Stimulated activated CD4-positive, alpha-beta T cell treated with anti-CD3 and anti-CD28 coated beads, Interleukin-2, amount 100 ng/mL, for 24 hours (primary cell): ENCODE measurements at places on chromosomes 12 and 14.

GRCh38 chr14:73607241-73607640 lies 5.1 kb upstream of the ACOT6 start:
- no peak for DNase-seq

GRCh38 chr12:67472539-67472938 lies 176.0 kb upstream of the DYRK2 start:
- DNase-seq = no peak

- DNase-seq = no peak
Measured at GRCh38 chr12:9347328-9348127, 139.3 kb upstream of the PZP start.

DNA sequence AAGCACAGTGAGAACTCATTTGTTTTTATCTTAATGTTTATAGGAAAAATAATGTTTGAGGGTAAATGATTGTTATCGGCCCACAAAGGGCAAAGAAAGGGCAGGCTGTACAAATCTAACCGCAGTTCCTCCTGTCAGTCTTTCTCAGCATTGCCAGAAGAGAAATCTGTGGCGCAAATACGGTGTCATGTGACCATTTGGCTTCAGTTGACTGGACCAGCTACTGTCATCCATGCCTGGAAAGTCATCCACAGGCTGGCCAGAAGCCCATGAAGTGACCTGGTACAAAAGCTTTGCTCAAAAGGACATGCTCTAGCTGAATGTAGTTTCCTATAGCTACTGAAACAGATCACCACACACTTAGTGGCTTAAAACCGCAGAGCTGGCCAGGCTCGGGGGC lies 43.6 kb downstream of the HCAR2 start:
- no peak for DNase-seq

- DNase-seq = no peak
Measured at GRCh38 chr12:58896278-58896677, 24.0 kb downstream of the LRIG3 start.

DNA sequence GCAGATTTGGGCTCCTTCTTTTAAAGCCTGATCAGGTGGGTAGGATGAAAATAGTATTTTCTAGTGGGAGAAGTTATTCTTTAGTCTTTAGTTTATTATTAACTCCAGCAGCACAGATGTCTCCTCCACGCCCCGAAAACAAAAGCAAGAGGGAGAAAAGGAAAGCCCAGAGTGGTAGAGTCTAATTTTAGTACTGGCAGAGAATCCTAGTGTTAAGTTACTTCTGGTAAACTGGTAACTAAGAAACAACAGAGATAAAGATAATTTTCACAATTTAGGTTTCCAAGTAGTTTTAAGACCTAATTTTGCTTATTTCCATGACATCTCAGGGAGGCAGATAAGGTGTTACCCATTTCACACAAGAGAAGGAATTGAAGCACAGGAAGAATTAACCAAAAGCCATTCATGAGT lies 16.3 kb downstream of the ATP5MC2 start:
- DNase-seq = no peak

GRCh38 chr12:10101042-10101579 lies 2.3 kb upstream of the CLEC1A start:
- DNase-seq = no peak

GRCh38 chr12:45668641-45669040 lies 60.9 kb upstream of the ARID2 start:
- no peak for DNase-seq

DNA sequence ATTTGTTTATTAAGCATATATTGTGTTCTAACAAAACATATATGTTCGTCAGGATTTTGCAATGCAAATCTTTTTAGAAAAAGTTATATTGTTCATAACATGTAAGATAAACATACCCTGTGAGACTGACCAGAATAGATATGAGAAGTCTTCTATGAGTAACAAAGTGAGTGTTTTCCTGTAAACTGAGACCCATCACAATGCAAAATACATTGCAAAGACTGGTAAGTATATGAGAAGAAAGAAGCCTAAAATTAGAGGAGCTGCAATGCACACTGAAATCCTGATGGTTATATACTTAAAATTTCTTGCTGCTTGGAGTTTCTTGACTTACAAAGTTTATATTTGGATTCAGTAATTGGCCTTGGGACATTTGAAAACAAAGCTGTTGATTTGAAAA lies 6.0 kb downstream of the HMGA2 start:
- DNase-seq = no peak

GRCh38 chr12:131949431-131950181 lies at the start of gene EP400:
Gene EP400, plus strand, starts transcription at chr12:131949942. Its CDS starts 10,678 bp downstream, at chr12:131960620.
- peak; percentile 95 for DNase-seq

- DNase-seq = no peak
Measured at GRCh38 chr12:46752396-46752795, 73.4 kb downstream of the SLC38A4 start.
